Esophagus squamous epithelium (tissue), 5 donors: ENCODE measurements at places on chromosomes 3 and 15. TPM values are rescaled to one million over a fixed set of nuclear protein-coding genes. Genes with fewer than 3 reads are reported as not detected.

DNA sequence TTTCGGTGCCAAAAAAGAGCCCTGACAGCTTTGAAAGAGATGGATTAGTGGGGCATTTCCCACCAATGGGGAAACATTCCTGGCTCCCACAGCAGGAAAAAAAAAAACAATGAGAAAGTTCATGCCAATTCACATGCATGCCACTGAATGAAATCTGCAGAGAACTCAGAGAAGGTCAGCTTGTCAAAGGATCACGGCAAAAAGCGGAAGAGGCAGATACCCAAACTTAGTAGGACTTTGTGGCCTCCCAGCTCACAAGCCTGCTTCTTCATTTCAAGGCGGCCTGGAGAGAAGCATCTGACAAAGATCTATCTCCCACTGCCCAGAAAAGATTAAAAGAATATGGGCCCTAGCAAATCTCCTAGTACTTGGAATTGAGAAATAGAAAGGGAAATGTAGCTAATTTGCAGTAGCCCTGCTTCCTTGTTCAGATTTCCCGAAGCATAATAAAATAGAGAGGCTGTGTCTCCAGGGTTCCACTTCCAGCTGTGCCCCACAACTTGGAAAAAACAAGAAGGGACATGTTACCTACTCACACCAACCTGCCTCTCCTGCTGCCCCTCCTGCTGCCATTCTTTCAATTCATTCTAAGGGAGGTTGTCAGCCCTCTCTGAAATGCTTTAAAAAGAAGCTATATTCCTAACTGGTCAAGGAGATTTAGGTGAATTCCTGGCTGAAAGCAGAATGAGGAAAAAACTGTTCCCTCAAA lies 170.4 kb downstream of the FHIT start:
- peaks cover 9% of the 10 kb centered on the region for H3K4me1 ChIP-seq
- no peak overlapping the region for H3K27ac ChIP-seq
- DNase-seq = no peak
- no peak overlapping the region for H3K4me3 ChIP-seq

- DNase-seq = no peak
- H3K4me3 ChIP-seq = no peak overlapping the region
- H3K27ac ChIP-seq = no peak overlapping the region
- no peaks in the 10 kb centered on the region for H3K4me1 ChIP-seq
- H3K36me3 ChIP-seq = peaks cover 10% of the 10 kb centered on the region
- H3K27me3 ChIP-seq = no peaks in the 10 kb centered on the region
Measured at GRCh38 chr3:52361454-52361853, 45.3 kb downstream of the DNAH1 start.

GRCh38 chr3:117691526-117691925 lies 981.9 kb downstream of the TUSC7 start:
- DNase-seq = no peak
- no peak overlapping the region for H3K4me3 ChIP-seq
- H3K27me3 ChIP-seq = no peaks in the 10 kb centered on the region
- no peaks in the 10 kb centered on the region for H3K36me3 ChIP-seq
- H3K27ac ChIP-seq = no peak overlapping the region
- no peaks in the 10 kb centered on the region for H3K4me1 ChIP-seq

DNAJC13 gene
- total RNA-seq = 24.8 TPM

ROBO2 gene
- 8.4 TPM for total RNA-seq
